Activated CD4-positive, alpha-beta T cell treated with anti-CD3 and anti-CD28 coated beads for 4 hours (primary cell): ENCODE measurements at places on chromosomes 1 and 21.

- no peak for DNase-seq
Measured at GRCh38 chr1:169590932-169591331, 4.7 kb upstream of the F5 start.

- no peak for DNase-seq
Measured at GRCh38 chr1:225766967-225767633, 10.5 kb upstream of the SRP9 start.

- DNase-seq = no peak
Measured at GRCh38 chr1:41623736-41624135, 139.3 kb upstream of the EDN2 start.

GRCh38 chr1:12600335-12600734, 17.7 kb downstream of the DHRS3 start:
- no peak for DNase-seq

GRCh38 chr1:235027862-235028250, 100.8 kb downstream of the TOMM20 start:
- DNase-seq = no peak

GRCh38 chr1:234582186-234582585, 27.8 kb downstream of the IRF2BP2 start:
- no peak for DNase-seq

GRCh38 chr1:83998498-83999315, at the start of gene TTLL7:
Gene TTLL7, minus strand, starts transcription at chr1:83999132. Its CDS starts 46,921 bp downstream, at chr1:83952211.
- peak; percentile 19 for DNase-seq

GRCh38 chr1:165536016-165536415, 7.8 kb upstream of the LRRC52 start:
- no peak for DNase-seq

DNA sequence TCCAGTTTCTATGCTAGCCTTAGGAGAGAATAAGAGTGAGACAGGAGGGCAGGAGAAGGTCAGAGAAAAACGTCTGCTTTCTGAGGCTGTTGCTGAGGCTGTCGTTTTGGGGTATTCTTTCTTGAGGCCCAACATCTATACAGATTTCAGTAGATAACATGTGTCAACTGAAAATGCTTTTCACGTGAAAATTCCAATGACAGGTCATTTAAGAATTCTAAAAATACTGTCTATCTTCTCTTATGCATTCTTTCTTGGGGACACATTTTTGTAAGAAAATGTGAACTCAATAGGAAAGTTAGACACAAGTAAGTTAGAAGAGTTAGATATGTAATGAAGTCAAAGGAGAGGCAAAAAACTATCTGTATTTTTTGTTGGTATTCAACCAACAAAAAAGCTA, 150.8 kb downstream of the TGFB2 start:
- no peak for DNase-seq

GRCh38 chr21:28160378-28160777, 832.3 kb downstream of the LTN1 start:
- no peak for DNase-seq

- DNase-seq = no peak
Measured at GRCh38 chr1:29498126-29499103, 262.1 kb downstream of the PTPRU start.

DNA sequence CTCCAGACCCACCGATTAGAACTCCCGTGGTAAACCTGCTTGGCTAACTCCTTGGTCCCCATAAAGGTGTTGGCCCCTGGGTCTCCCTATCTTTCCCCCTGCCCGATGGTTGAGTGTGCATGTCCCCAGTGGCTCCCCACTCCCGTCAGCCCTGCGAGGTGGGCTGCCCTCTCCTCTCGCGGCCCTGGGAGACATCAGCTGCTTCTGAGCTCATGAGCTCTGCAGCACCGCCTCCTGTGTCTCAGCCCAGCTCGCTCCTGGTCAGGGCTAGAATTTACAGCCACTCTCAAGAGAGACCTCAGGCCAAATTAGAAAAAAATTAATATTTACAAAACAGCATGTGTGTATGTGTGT, 15.9 kb upstream of the ZBTB21 start:
- DNase-seq = no peak

DNA sequence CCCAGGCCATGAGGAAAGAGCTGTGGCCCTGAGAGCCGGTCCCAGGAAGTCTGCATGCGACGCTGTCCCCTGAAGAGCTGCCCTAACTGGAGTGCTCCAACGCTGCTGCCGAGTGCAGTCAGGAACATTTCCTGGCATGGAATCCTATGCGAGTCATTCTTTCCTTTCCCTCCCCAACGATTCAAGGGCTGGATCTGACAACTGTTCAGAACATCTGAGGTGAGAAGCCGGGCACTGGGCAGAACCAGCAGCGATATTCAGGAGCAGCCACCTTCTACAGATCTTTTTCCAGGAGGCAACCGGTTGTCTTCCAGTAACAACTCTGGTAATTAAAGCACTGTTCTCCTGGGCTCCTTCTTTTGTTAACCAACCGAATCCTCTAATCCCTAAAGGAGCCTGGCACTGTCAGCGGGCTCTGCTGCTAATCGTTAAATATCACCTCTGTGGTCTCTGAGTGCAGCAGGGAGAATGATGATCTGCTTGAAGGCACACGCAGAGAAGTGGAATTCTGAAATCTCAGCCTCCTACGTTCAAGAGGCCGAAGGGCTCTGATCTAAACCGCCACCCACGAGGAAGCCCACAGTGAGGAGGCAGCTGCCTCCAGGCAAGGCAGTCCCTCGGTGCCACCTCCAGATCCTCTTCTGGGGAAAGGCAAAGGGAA, 55.8 kb downstream of the SLC45A1 start:
- no peak for DNase-seq

GRCh38 chr1:66758241-66758755, 6.0 kb downstream of the DYNLT5 start:
- no peak for DNase-seq

- DNase-seq = no peak
Measured at GRCh38 chr1:57367945-57368344, 55.9 kb downstream of the DAB1 start.

- no peak for DNase-seq
Measured at GRCh38 chr1:43220905-43221778, 48.6 kb upstream of the TMEM125 start.

GRCh38 chr1:109975718-109976117, 8.8 kb upstream of the AHCYL1 start:
- no peak for DNase-seq

DNA sequence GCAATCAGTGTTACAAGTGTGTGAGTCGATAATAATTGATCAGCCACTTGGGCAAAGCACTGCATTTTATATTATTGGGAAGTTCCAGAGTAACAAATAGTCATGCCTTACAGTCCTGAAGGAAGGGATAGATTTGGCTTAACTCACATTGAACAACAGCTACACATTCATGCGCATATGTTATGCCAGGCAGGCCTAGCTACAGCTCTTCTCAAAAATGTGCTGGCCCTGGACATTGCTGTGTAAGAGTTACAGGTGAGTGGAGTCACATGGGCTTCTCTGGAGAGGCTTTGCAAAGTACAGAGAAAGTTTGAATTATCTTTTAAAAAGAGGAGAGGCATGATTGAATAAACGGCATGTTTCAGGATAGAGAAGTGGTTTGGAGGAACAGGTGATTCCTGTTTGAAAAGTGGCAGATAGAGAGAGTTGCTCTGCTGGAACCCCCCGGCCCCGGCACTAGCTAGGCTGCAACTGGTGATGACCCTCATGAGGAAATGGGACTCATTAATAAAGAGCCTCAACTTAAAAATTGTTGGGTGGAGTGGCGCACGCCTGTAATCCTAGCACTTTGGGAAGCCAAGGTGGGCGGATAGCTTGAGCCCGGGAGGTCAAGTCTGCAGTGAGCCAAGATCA, 200.6 kb downstream of the CRB1 start:
- DNase-seq = no peak

DNA sequence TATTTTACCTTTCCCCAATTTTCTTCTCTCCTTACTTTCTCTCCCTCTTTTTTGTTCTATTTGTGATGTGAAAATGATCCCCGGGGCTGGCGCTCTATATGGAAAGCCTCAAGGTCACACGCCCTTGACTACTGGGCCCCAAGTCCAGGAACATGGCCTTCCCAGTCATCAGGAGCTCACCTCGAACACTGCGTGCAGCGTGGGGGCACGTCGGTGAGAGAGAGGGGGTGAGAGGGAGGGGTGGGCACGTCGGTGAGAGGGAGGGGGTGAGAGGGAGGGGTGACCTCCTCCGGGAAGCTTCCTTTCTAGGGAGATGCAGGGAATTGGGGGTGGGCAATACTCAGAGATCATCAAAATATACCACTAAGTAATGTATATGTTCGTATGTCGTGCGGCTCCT, 94.6 kb upstream of the TMPRSS2 start:
- DNase-seq = no peak

- DNase-seq = no peak
Measured at GRCh38 chr21:45467221-45467779, 62.3 kb downstream of the COL18A1 start.

DNA sequence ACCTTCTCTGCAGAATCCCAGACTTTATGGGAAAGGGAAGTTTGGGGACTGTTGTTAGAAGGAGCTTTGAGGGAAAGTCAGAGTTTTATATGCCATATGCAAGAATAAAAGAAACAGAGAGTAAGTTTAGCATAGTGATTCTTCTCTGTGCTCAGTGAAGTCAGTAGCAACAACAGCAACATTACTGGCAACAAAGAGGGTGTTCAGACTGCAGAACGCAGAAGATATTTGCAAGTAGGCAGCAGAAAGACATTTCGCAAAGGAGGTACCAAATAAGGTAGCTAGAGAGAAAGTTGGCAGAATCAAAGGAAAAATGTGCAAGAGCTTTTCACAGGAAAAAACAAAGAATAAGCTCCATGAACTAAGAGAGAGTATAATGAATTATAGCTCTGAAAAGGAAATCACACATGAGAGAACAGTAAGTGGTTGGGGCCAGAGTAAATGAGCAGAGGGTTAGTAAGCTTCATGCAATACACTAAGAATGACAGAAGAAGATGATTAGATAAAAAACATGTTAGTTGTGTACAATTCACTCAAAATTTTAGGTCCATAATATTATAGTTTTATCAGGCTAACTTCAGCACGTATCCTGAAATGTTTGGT, 98.1 kb downstream of the NEGR1 start:
- DNase-seq = no peak

DNA sequence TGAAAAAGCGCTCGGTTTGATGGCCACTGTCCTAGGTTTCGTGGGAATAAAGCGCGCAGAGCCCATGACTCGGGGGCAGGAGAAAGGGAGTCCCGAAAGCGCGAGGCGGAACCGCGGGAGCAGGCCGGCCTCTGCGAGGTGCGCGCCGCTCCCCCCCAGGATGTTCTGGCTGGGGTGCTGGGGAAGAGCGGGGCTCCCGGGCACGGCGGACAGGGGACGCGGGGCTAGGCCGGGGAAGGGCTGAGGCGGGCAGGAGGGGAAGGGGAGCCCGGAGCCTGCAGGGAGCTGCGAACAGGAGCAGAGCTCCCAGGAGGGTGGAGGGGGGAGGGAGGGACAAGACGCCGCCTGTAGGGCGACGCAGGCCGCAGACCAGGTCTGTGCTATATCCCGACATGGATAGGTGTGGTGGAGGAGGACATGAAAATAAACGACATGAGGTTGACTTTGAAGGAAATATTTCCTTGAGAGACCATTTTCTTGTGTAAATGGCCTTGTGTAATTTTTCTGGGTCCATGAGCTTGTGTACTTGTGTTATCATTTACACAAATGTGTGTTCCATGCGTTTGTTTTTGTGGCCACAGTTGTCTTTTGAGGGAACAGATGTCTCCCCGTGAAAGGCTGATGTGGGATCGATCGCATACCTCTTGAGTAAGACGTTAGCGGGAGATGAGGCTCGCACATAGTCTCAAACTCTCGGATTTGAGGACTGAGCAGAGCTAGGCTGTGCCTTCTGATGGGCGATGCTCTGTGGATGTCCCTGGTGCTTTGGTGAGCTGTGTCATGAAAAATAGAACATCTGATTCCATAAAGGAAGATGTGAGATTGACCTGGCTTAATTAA, 1.3 kb downstream of the PCNT start:
- DNase-seq = peak; percentile 27

GRCh38 chr1:55420929-55421716, 206.0 kb upstream of the USP24 start:
- no peak for DNase-seq

DNA sequence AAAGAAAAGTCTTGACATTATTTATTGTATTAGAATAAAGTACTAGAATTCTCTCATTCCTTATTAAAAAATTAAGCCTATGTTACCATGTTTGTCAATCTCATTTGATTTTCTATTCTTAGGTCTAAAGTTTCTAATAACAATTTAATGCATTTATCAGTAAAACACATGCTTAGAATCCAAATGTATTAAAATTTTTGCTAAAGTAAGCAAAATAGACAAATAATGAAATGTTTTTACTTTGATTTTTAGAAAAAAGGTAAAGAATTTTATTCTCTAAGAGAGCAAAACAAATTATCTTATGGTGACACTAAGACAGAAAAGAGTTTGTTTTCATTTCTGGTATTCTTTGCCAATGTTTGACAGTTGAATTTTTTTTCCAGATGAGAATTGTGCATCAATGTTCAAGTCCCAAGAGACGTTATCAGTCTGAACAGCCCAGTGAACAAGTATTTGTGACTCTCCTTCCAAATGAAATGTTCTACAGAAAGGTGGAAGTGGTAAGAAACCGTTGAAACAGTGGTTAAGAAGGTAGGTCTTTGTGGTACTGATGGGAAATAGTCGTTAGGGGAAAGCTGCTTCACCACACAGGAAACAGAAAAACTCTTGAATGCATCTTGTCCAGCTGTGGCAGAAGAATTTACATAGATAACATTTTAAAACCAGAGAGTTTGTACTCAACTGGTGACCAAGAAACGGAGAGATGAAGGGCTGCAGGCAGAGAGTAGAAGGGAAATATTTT, 402.5 kb downstream of the PTPRC start:
- no peak for DNase-seq

- no peak for DNase-seq
Measured at GRCh38 chr1:225044258-225044657, 114.8 kb downstream of the DNAH14 start.

DNA sequence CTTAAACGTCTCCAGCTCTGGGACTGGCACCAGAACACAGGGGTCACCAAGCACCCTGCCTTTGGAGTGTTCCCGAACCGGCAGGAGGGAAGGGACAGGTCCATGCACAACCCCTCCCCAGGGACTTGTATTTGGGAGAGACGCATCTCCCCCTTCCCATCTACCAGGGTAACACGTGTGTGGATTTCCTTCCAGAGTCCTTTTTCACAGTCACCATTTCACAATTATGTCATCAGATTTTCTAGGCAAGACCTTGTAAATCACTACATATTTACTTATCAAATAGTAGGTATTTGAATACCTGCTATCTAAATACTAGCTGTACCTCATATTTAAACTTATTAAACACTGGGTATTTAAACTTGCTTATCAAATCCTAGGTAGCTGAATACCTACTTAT, 57.4 kb upstream of the AJAP1 start:
- no peak for DNase-seq

- no peak for DNase-seq
Measured at GRCh38 chr1:231691618-231692259, 65.1 kb downstream of the DISC1 start.

DNA sequence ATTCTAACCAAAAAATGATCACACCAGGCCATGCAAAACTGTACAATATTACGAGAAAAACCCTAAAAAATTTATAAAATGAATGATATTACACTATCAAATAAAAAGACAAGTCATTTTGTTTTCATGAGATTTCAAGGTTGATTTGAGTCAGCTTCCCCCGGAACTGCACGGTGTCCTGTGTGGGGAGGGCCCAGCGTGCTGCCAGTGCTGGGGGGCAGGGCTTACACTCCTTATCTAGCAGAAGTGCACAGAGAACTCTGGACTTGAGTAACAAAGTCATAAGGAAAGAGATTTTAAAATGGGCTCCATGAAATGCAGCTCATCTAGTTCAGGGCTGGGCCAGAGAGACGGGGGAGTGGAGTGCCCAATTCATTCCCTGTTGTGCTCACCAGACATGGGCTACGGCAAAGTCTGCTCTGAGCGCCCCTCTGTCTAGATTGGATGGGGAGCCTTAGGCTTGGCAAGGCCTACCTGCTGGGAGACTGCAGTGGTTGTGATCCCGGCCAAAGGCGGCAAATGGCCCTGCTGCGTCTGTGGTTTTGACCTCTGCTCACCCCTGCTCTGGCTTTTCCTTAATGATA, 50.1 kb downstream of the COQ8A start:
- DNase-seq = peak; percentile 29
